HL-60 (cell line): ENCODE measurements at places on chromosomes 3 and 15.

DNA sequence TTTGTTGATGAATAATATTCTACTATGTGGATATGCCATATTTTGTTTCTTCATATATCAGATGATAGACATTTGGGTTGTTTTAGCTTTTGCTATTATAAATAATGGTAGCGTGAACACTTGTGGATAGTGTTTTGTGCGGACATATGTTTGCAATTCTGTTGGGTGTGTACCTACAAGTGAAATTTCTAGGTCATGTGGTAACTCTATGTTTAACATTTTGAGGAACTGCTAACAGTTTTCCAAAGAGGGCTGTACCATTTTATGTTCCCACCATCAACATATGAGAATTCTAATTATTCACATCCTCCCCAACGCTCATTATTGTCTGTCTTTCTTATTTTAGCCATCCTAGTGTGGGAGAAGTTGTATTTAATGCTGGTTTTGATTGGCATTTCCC is 303.8 kb downstream of the ERC2 start:
- DNase-seq = no peak

GRCh38 chr15:31313223-31313622 is 13.4 kb upstream of the KLF13 start:
- no peak for DNase-seq

DNA sequence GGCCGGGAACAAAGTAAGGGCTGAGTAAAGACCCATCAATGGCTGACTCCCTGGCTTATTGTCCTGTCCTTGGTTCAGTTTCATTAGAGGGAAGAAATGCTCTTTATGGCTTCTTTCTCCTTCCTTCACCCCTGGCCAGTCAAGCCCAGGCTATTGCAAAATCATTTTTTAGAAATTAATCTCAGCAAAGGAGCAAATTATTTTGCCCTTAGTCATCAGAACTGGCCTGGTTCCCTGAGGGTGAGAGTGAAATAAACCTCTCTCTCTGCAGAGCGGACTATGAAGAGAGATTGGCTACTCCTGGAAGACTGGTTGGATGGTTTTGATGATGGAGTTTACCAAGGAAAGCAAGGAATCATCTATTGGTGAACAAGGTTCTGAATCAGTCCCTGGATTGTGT is 52.7 kb upstream of the OXTR start:
- no peak for DNase-seq

DNA sequence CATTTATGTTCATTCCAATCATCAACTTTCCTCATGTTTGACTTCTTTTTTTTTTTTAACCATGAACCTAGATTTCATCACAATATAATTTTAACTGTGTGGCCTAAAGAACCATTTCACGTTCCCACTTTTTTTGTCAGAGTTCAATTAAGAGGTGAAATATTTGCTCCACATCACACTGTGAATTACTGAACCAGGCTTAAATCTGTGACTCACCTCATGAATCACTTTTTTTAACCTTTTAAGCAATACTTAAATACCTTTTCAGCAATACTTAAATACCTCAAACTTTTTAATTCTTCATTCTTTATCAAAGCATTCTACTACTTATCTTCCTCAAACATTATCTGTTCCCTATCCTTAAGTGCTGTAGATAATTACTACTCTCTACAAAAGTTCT is 137.6 kb downstream of the SI start:
- DNase-seq = no peak

DNA sequence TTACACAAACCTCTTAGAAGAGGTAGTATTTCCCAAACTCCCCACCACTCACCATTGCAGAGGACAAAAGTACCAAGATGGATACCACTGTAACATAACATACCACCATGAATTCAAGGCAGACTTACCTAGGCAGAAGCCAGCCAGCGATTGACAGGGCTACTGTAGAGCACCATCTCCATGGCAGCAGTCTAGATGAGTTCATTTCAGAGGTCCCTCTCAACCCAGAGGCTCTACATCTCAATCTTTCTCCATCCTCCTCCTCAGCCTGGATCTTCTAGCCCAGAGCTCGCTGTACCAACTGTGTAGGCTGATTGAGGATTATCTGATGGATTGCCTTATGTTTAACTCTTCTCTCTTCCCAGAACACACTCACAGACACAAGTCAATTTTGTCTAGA is 2.0 kb upstream of the PLIN1 start:
- DNase-seq = no peak

DNA sequence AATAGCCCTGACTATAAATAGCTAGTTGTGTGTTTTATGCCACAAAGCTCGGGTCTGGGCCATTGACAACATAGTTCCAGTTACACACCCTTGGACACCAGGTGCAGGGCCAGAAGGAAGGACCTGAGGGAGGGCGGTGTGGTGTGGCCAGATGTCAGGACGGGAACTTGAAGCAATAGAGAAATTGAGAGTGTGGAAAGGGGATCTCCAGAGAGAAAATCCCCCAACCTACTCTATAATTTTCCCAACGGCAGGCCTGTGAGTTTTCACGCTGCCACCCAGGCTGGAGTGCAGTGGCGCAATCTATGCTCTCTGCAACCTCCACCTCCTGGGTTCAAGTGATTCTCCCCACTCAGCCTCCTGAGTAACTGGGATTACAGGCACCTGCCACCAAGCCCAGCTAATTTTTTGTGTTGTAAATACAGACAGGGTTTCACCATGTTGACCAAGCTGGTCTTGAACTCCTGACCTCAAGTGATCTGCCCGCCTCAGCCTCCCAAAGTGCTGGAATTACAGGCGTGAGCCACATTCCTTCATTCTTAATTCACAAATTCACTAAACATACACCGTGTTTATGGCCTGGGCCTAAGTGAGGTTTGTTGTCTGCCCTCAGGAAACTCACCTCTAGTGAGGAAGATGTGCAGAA is 70.8 kb upstream of the KLF13 start:
- DNase-seq = no peak

- DNase-seq = no peak
These were observed 228.8 kb downstream of the OCA2 start for GRCh38 chr15:27870320-27870719.

- no peak for DNase-seq
These were observed 51.8 kb upstream of the NUDT16 start for GRCh38 chr3:131329774-131330173.

GRCh38 chr3:184618811-184619210 is 57.2 kb downstream of the EPHB3 start:
- no peak for DNase-seq

DNA sequence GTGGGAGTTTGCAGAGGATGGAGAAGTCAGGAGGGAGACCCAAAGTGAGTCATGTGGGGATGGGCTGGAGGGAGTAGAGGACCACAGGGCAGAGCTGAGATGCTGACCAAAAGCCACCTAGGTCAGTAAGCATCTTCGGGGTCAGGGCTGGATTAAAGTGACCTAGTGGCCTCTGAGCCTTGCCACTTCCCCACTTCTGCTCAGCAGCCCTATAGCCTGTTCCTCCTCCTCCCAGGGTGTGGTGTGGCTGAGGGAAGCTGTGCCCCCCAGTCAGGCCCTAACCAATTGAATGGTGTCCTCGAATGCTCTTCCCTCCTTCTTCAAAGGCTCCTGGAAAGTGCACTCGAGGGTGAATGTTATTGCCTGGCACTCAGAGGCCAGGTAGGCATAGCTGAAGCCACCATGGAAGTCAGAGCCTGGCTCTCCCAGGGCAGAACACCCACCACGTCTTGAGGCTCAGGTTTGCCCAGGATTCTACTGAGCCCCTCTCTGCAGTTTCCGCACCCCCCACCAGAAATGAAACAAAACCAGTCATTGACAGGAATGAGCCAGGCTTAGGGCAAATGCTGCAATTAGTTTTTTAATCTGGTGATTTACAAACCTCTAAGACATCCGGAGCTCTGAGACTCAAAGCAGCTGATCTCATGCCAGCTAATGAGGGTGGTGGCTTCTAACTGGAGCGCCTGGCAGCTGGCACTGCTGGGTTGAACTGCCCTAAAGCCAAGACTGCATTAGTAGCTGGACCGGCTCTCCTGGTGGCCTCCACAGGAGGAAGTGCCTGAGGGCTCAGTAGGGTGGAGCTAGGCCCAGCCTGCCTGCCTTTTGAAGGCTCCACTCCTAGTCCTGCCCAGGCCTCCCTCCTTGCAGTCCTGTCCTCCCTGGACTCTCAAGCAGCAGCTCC is 26.0 kb upstream of the VIPR1 start:
- no peak for DNase-seq

DNA sequence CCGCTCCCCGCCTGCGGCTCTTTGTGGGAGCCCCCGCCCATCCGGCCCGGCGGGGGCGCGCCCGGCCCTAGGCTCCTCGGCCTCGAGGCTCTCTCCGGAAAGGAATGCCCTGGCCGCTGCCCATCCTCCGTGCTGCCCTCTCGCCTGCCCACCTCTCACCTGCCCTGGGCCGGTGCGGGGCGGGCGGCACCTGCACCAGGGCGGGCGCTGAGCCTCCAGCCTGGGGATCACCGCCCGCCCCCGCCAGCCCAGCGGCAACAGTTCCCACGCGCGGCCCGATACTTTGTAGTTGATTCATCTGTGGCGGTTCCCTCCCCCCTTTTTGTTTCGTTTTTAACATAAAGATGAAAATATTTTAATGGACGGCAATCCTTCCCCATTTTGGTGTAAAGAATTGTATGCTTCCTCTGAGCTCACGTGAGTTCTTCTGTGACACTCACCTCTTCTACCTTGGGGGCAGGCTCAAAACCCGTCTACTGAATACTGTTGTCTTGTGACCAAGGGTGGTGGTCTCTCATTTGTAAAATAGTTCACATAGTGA is 1.9 kb downstream of the KLF13 start:
- DNase-seq = no peak

DNA sequence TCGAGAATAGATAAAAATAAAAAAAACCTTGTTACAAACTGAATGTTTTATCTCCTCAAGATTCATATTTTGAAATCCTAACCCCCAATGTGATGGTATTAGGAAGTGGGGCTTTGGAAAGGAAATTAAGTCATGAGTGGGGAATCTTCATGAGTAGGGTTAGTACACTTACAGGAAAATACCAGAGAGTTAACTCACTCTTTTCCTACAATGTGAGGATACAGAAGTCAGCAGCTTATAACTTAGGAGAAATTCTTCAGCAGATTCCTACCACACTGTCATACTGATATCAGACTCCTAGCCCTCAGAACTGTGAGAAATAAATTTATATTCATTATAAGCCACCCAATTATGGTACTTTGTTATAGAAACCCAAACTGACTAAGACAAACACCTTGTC is 453.1 kb downstream of the GBE1 start:
- DNase-seq = no peak

GRCh38 chr3:183378951-183379350 is 49.5 kb downstream of the MCF2L2 start:
- no peak for DNase-seq

DNA sequence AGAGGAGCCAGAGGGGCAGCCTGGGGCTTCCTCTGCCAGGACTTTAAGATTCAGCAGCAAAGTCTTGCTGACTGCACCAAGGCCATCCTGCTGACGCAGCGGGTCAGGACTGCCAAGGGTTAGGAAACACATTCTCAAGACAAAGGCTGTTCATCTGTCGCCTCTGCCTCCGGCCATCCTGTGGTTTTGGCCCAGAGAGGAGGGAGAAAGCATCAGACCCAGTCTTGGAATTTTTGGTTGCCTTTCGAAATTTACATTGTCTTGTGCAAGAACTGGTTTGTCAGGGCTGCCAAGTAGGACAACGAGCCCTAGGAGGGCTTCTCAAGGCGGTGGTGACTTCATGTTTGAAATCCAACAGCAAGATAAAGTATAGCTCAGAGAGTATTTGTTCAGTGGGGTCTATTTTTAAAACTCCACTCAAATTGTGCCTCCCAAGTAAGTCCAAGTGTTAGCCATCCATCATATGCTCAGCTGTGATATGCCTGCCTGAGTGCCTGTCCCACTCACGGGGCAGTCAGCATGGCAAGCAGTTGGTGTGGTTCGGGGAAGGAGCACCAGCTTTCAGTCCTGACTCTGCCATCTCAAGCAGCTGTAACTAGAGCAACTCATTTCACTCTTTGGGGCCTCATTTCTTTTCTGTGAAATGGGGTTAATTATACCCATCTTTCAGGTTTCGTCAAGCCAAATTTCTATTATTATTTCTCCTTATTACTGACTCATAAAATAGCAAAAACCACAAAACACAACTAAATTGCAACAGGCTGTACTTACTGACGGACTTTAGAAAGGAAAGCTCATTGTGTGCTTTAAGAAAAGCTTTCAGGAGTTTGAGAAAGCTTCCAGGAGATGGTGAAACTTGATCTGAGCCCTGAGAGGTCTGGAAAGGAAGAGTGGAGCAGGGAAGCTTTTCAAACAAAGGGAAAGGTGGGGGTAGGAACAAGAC is 42.4 kb upstream of the RHO start:
- no peak for DNase-seq

- peak; percentile 68 for DNase-seq
These were observed 24.5 kb upstream of the PLA2G4D start for GRCh38 chr15:42118650-42119445.

GRCh38 chr15:56919609-56920366 is 1.3 kb downstream of the TCF12 start:
- DNase-seq = no peak

GRCh38 chr3:4406746-4407568 is 60.1 kb downstream of the SUMF1 start:
- DNase-seq = no peak

DNA sequence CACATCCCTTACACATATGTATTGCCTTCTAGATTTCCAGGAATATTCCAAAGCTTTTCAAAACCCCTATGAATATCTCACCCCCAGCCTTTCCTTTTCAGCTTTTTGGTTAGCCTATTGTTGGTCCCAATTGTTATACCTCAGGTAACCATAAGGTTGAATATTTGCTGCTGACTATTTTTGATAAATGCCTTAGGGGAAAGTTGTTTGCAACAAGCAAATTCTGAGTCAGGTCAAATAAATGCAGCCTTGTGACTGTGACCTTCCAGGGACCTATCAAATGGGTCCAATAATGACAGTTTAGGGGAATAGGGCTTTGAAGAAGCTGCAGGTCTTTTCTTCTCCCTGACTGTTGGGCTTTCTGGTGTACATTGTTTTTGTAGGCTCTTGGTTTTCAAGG is 699.7 kb downstream of the NTRK3 start:
- DNase-seq = no peak

- no peak for DNase-seq
These were observed 30.7 kb upstream of the PPM1L start for GRCh38 chr3:160725338-160725737.

DNA sequence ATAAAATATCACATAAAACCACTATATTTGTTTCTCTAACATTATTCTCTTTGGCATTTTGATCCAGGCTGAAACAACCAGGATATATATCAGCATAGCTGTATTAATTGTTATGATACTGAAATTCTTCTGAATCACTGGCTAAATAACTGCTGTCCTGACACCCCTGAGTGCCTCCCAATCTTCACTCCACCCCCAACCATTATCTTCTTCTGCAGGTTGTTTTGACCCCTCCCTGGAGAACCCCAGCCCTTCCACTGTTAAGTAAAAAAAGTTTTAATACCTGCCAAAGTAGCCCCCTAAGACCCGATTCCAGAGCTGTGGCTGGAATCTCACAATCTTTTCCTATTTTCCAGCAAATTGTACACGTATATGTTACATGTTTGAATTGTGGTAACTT is 124.1 kb downstream of the DNAH12 start:
- DNase-seq = no peak

GRCh38 chr3:125083776-125084175 is 28.0 kb upstream of the HEG1 start:
- no peak for DNase-seq
